GM12864 (cell line): ENCODE measurements at places on chromosomes 3 and 15.

- no peak for DNase-seq
Measured at GRCh38 chr3:105427332-105427731, 60.6 kb downstream of the ALCAM start.

DNA sequence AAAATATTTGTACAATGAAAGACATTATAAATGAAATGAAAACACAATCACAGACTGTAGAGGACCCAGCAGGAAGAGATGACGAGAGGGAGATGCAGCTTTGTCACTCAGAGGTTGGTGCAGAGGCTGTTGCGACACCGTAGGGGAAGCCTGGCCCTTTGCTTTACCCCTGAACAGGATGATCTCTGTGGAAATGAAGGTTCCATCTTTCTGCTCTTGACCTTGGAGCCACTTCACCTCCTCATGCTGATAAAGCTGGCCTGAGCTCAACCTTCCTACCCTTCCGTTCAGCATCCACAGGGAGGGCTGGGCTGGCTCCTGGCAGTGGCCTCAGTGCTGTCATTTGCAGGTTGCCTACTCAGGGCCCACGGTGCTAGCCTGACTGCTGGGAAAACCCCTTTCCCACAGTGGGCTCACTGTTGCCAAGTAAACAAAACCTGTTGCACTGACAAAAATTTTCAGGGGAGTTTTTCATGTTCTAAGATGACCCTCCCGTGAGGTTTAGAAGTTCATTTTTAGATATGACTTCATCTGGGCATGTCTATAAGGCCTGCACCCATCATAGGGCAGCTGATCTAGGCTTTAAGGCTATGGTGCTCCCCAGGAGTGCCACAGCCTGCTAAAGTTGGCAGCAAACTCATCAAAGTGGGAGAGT, 3.0 kb upstream of the CD80 start:
- peak; percentile 84 for DNase-seq

DNA sequence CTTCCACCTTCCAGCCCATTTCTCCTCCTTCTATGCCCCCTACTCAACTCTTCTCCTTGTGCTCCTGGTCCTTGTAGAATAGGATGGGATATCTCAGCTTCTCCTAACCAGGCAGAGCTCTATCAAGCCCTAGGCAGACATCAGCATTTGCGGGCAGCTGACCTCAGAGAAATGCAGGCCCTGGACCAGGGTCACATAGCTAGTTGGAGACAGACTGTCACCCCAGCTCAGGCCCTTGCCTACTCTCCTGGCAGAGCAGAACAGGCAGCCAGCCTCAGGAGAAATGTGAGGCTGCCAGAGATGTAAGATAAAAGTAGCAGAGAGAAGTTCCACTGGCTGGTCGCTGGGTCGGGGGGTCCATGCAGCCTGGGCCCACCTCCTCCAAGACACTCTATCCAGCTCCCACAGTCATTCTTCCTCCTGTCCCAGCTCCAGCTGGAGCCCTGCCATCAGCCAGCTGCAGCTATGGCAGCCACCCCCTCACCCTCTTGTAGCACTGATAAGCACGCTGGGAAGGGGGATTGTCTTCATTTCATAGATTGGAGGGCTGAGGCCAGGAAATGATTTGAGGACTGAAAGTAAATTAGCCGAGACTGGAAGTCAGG, 4.0 kb downstream of the CYP8B1 start:
- DNase-seq: no peak

DNA sequence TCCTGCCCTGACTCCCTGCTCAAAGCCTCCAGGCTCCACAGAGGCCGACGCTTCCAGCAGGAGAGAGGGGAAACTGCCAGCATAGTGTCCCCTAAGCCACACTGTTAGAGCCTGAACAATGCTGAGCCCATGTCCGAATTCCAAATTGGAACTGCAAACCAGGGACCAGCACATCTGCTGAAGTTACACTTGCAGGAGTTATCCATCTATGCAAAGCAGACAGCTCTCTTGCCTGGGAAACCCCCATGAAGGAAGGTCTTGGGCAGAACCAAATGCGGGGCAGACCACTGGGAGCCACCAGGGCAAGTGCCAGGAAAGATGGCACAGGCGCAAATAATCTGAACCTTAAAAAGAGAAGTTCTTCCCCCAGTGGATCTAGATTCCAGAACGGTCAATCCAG, 625 bp downstream of the LRRC15 start:
- DNase-seq: no peak

- peak; percentile 8 for DNase-seq
Measured at GRCh38 chr15:88179562-88179961, 77.0 kb downstream of the NTRK3 start.

- no peak for DNase-seq
Measured at GRCh38 chr15:92669432-92669831, 13.9 kb upstream of the FAM174B start.

DNA sequence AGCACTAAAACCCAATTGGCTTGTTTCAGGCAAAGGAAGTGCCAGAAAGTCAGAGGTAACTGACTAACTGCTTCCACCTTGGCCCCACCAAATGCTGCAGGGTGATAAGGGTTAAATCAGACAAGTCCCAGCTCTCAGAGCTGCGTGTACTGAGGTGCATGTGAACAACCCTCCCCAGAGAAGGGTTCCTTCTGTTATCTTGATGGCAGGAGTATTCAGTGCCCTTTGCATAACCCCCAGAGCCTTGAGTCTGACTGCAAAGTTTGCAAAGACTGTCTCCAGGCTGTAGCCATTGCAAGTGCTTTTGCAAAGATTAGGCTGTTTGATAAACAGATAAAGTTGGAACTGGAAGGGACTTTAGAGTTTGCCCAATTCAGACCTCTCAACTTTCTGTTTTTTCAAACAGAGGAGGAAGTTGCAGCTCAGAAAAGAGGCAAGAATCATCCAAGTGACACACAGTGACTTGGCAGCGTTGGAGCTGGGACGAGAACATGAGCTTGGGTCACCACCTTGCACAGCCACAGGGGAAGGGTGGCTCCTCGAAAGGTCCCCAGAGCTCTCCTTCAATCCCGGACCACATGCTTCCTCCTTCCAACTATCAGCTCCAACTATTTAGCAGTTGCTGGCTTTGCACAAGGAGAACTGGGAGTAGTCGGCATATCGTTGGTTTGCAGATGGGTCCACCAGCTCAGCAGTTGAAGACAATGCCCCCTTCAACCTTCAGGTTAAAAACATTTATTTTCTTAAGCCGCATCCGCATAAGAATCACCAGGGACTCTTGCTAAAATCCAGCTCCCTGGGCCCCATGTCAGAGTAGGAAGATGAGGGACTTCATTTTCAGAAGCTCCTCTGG, 224.8 kb upstream of the HES1 start:
- no peak for DNase-seq

DNA sequence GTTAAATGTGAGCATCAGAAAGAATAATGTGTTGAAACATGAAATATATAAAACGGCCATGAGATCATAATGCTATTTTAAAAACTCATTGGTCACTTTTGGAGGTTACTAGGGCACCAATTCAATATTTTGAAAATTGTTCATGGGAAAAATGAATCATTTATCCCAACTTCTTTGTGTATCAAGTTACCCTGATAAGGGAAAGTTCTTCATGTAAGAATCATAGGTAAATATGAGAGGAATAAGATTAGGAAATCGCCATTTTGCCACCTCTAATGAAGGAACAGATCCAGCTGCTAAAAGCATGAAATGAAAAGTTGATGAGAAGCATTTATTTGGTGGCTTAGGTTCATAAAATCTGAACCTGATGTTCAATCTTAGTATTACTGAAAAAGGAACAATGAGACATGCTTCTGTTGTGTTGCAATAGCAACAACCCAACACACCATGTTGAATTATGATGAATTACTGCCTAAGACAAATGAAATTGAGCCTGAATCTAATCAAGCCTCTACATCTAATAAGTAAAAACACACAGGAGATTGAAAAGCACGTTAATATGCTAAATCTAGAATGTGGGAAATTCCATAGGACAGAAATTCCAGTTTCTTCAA, 32.5 kb downstream of the ABHD5 start:
- DNase-seq: no peak

DNA sequence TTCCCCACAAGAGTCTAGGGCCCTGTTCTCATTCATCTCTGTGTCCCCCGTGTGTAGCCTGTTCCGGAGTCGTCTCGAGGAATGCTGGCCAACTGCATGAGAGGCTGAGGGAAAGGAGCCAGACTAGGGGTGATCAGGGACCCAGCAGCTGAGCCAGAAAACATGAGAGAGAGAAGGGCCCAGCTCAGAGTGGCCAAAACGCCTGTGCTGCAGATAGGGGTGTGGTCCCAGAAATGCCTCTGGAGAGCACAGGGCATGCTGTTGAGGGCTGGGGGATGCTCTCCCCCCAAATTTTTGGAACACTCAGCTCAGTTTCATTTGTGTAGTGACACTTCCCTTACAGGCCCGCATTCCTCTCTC, 14.1 kb downstream of the CYP1A2 start:
- DNase-seq: no peak

DNA sequence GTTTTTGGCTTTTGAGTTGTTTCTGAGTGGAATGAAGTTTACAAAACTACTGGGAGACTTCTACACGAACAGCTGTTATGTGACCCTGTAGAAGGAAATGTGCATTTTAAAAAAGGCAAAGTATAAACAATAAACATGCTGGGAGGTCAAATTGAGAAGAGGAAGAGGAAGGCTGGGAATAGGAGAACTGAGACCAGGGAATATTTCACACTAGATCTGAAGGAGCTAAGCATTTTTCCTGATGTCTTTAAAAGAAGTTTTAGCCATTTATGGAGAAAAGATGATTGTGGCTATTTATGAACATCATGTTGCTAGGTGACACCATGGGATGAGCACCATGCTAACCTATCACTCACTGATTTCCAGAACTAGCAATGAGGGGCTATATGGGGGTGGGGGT, 76.3 kb upstream of the FAM98B start:
- no peak for DNase-seq

DNA sequence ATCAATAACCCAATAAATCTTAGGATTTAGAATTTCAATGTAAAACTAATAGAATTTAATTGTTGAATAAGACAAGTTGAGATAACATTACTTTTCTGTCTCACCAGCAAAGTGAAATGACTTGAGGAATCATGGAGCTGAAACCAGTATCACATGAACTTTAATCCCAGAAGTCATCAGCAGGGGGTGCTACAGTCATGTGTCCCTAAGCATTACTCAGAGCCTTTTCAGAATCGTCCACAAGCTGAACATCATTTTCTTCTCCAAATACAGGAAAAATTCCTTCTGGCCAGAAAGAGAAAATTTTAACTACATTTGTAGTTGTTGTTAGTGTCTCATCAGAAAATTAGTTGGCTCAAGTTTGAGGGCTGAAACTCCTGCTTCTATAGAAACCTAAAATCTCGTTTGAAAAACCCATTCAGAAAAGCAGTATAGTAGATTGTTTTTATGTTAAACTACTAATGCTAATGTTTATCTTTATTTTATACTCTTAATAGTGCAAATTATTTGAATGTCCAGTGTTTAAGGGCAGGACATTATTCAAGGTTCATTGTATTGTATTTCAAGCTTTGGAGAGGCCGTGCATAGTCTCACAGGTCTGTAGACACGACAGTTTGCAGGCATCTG, 384.1 kb downstream of the PLOD2 start:
- peak; percentile 10 for DNase-seq

GRCh38 chr3:124383051-124383450, 347.2 kb upstream of the UMPS start:
- DNase-seq: no peak

DNA sequence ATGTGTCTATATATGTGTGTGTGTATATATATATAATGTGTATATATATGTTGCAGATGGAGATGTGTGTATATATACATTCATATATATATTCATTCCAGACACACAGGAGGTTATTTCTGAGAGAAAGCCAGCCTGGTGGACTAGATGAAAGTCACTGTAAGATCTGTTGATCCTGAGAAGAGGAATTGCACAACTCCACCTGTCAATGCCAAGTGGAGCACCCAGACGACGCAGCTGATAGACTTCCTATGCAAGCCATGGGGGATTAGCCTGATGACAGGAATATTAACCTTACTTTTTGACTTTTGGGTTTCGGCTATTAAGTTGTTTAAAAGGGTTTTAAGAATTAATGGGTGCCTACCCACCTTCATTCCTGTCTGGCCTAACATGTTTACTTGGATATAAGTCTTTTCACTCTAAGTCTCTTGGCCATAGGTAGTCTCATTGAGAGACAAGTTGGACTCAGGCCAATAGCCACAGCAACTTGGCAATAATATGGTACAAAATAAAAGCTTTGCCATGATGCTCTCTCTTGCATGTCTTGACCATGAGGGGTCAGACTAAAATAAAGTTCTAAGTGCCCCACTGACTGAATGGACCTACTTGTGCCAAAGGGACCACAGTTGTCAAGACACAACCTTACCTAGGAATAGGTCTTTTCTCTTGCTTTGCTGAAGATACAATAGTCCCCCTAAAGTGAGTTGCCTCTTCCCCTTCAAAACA, 35.9 kb upstream of the GOLGA6L2 start:
- DNase-seq: no peak

DNA sequence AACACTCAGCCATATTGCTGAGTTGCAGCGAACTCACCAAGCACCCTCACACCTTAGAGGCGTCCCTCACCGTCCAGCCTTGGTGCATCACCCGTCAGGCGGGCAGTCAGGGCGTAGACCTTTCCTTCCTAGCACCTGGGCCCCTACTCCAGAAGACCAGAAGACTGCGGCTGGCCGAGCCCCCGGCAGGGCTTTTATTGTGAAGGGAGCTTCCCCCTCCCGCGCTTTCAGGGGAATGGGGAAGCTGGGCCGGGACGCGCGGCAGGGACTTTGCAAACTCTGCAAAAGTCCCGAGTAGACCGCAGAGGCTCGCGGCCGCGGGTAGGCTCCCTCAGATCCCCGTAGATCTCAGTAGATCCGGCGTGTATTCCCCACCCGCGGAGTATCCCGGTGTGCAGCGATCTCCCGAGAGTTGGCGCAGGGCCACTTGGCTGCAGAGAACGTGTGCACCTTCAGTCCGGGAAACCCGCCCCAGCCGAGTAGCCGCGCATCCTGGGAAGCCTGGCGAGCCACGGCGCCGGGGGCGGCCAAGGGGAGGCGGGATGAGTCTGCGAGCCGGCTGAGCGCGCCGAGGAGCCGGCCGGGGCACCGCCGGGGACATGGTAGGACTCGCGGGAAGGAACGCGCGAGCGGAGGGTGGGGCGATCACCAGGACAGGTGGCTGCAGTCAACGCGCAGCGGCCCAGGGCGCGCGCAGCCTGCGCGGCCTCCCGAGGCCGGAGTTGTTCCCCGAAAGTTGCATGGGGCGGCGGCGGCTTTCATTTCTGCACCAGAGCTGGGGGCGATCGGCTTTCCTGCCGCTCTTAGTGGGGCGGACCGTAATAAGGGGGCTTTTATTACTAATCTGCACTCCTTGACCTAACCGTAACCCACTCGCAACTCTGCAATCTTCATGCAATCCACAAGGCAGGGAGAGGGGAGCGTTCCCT, at the start of gene GASK1A:
TSS of gene GASK1A (plus strand) at position 268 of the 929 bp plus-strand sequence. CDS start at position 600, 332 bp downstream.
- DNase-seq: no peak

- DNase-seq: no peak
Measured at GRCh38 chr3:43638594-43639447, 17.0 kb upstream of the ANO10 start.

DNA sequence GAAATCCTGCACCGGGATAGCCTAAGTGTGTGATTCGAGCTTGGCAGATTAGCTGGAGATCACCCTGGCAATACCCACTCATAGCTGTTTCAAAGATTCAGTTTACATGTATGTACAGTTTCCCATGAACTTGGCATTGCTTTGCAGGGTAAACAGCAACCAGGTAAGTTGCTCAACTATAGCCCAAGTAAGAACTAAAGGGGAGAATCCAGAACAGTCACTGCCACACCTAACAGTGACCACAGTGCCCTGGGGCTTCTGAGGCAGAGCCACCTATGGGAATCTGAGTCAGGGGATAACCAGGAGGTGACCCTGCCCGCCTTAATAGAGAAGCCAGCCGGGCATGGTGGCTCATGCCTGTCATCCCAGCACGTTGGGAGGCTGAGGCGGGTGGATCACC, 15.9 kb downstream of the CDAN1 start:
- DNase-seq: no peak
